ENCODE measurements at places on chromosomes 5 and 9.

DNA sequence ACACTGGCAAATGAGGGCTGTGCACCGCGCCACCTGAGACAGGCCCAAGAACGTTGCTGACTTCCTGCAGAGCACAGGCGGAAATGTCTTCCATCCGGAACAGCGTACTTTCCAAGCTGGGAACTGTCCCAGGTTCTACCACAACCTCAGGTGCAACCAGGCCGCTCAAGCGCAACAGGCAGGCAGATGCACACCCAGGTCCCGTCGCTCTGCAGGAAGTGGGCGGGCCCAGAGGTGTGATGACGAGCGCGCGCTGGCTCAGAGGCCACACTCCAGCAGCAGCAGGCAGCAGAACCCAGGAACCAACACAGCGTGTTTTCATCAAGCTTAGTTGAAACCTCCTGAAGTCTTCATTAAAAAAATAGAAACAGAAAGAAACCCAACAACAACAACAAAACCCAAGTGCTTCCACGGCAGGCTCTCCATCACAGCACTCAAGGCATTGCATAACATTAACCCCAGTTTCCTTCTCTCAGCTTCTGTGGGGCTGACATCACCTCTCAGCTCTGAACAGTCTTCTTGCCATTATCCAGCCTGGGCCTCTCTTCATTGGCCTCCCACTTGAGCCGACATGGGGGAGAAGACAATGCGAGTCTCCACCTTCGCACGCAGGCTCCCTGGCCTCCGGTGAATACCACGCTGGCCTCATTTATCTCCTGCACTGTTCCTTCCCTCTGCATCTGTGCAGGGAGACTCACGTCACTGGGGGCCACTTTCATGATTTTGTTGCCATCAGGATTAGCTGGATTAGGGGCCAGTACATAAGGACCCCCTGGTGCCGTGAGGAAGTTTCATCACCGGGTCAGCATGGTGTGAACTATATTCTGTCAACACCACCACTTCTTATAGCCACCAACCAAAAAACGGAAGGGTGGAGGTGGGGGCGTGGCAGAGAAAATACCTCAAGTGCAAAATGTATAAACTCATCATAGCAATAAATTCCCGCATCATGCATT is 22.1 kb downstream of the PTCH1 start:
- DNase-seq, result no peak

- no peak for DNase-seq
Measured at GRCh38 chr5:156706631-156707030, 143.5 kb upstream of the PPP1R2B start.

DNA sequence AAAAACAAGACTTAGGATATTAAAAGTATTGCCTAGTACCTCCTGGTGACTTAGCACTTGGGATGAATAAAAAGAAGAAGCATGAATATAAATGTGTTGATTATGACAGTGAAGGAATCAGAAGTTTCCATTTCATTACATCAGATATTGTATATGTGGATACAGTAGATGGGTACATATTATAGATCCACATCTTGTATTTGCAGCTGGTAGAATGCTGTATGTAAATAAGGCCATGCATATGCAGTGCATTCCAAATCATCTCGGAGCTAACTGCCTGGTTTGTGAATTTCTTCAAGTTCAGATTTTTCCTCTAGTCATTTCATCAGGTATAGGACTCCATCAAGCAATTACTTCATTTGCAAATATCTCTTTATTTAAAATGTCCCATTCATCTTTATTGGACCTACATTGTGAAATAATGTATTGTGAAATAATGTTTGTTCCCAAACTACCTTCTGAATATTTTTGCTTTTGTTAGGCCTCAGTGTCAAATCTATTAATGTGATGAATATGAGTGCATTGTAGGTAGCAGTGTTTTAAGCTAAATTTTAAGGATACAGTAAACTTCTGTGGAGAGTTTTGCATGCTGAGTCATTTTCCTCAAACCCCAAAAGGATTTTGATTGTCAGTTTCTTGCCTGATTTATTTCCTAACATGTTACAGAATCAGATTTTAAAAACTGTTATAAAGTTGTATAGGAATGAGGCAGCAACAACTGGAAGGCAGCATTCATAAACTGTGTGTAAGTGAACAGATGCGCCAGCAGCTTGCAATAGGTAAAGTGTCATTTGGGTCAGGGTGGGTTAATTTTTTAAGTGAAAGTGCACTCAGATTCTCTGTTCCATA is 370.8 kb upstream of the RIOK2 start:
- DNase-seq, result no peak

GRCh38 chr9:136750526-136750925 is 2.2 kb upstream of the LCN6 start:
- no peak for DNase-seq

- no peak for DNase-seq
Measured at GRCh38 chr5:172097356-172097755, 90.7 kb downstream of the STK10 start.

- no peak for DNase-seq
Measured at GRCh38 chr5:124007675-124008398, 495.9 kb downstream of the CSNK1G3 start.

GRCh38 chr9:103397868-103398600 is 402.9 kb downstream of the CYLC2 start:
- DNase-seq, result peak; percentile 53

GRCh38 chr9:98549401-98549800 is 159.3 kb downstream of the GABBR2 start:
- no peak for DNase-seq

- DNase-seq, result no peak
Measured at GRCh38 chr5:62969409-62970120, 390.9 kb downstream of the LRRC70 start.

GRCh38 chr9:124254261-124254682 is 3.5 kb upstream of the NEK6 start:
- no peak for DNase-seq

DNA sequence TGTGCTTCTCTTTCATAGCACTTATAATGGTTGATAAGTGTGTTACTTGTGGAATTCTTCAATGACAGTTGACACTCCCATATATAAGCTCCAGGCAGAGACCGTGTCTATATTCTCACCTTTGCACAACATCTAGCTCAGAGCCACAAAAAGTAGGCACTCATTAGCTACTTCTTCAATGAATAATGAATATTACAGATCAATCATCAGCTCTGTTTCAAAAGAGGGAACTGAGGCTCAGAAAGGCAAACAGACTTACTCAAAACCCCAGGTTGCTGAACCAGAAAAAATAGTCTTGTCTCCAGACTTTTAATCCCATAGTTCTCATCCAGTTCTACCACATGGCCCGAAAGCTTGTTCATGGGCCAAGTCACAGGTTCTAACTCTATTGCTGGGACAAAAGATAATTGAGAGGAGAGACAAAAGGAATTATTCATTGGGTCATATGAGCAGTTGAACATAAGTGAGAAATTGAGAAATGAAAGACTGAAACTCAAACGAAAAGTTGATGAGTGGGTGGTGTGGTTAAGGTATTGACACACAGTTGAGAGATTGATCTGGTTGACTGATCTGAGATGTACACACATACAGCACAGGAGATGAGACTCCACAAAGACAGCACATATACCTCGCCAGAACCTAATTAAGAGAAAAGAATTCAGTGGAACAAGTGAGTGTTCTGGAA is 381.6 kb downstream of the EFNA5 start:
- no peak for DNase-seq

GRCh38 chr5:109455598-109456096 is 45.9 kb upstream of the PJA2 start:
- DNase-seq, result peak; percentile 64

GRCh38 chr5:57517250-57517649 is 34.6 kb upstream of the ACTBL2 start:
- no peak for DNase-seq

DNA sequence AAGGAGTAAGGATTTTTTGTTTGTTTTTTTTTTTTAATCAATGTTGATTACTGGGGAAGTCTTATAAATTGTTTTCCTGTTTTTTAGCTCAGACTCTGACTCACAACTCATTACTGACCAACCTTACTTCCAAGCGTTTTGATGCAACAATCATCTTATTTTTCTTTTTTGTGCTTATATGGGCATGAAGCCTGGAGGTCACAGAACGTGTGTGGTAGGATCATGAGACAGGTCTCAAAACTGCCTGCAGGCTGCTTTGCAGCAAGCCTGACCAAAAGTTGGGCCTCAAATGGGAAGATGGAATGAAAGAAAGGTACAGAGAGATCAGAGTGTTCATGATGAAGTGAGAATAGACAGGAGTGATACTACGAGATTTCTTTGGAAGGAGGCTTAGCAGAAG is 38.5 kb downstream of the SNCAIP start:
- DNase-seq, result no peak

DNA sequence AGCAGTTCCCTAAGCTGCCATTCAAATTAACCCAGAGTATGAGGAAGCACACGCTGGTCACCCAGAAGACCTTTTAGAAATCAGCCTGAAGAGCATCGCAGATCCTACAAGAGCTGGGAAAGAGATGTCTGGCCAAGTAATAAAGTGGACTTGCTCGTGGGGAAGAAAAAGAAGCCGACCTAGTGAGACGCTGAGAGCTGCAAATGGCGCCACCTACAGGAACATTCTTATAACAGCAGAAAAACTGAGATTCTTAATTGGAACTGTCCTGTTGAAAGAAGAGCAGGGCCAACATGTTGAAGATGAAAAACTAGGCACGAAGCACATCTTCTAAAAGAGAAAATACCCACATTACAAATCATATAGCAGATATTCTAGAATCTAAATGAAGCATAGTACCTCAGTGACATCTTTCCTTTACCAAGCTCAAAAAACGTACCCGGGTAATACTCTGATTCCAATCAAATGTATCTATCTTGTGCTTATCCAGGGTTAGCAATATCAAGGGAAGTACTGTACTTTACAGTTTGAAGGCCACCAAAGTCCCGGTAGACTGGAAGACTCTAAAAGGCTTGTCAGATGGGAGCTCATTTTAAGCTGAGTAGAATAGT is 3.9 kb upstream of the GNAQ start:
- peak; percentile 89 for DNase-seq

DNA sequence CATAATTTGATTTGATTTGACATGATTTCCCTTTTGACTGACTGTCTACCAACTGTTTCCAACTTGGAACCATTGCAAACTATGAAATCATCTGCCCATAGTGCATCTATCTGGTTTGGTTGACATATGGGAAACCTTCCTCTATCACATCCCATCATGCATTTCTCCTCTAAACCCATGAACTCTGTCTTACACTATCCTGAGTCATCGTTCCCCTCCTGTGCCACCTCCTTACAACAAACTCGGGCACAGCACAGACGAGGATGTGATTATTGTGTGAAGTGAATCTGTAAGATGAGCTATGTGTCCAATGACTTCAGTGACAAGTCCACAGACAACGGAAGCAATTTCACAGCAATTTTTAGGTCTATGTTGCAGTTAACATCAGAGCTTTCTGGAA is 126.1 kb downstream of the NPR3 start:
- DNase-seq, result no peak

DNA sequence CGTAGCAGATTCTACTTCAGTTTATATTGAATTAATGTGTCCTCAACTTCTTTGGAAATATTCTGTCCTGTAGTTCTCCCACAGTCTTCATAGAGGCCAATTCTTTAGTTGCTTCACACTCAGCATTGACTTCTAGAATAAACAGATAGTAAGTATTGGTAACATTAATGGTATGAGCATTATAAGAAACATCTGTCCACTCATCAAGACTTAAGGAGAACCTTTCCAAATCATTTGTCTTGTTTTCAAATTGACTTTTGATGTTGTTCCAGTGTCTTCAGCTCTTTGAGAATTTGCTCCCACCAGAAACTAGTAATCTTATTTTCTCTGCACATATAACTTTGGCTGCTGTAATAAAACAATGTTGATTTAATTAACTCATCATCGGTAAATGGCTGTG is 18.3 kb downstream of the RANBP17 start:
- DNase-seq, result no peak

GRCh38 chr5:149358294-149358651 is 427 bp downstream of the PCYOX1L start:
- DNase-seq, result peak; percentile 51
